Activated CD8-positive, alpha-beta memory T cell treated with anti-CD3 and anti-CD28 coated beads, Interleukin-2, amount 50 U/mL, for 4 hours (primary cell): ENCODE measurements at places on chromosomes 3 and 15.

- no peak for DNase-seq
These were observed 766 bp upstream of the EMC4 start for GRCh38 chr15:34223904-34224596.

DNA sequence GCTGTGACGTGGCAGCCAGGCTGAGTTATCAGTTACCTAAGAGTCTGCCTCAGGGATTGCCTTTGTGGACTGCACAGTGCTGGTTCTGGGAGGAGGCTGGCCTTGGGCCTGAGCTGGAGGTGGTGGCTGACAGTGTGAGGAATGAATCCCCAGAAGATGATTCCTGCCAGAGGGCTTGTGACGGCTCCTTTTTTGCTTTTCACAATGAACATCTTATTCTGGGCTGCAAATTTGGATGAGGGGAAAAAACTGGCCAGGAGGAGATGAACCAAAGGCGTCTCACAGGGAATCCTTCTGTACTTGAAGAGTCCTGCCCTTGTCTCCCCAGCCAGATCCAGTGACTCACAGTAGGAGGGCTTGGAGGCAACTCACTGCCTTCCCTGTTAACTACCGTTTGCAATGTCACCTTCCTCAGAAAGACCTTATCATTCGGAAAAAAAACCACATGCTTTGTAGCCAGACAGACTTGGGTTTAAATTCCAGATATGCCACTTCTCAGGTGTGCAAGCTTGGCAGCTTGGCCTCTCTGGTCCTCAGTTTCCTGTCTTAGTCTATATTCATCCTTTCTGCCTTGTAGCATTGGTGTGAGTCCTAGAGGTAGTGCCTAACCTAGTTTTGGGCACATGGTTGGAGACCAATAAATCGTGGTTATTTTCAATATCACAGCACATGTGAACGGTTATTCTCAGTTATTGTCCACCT lies 19.1 kb downstream of the ST6GAL1 start:
- DNase-seq = no peak

DNA sequence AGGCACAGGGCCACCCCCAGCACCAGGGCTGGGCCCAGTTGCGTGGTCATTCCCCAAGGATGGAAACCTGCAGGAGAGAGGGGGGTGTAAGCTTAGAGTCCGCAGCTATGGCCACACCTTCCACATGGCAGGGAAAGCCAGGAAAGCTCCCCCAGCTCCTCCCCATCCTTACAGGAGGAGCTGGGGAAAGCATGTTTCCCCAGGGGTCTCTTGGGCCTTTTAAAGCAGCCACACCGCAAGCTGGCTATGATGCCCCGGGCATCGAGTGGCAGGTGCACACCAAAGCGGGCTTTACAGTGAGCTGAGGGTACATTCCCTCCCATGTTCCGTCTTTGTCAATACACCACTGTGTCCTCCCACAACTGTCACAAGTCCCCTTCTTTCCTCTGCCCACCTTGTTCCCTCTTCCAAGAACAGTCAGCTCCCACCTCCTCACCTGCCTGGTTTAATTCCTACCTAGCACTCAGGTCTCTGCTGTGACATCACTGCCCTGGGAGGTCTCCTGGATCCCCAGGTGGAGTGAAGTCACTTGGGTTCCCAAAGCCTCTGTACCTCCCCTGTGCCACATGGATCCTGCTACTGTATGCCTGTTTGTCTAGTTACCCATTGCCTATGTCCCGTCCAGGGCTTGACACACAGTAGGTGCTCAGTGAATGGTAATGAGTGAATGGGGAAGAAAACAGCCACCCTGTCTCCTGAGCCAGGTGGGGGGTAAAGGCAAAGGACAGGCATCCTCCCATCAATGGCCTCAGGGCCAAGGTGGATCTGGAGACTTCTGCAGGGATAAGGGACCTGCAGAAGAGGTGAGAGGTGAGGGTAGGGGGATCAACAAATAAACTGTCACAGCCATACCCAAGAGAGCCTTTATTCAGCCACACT lies 3.4 kb downstream of the HYAL3 start:
- DNase-seq = no peak

- no peak for DNase-seq
These were observed 2.8 kb downstream of the FNDC3B start for GRCh38 chr3:172042136-172042662.
